ENCODE measurements at places on chromosomes 3 and 15. TPM values are rescaled to one million over a fixed set of nuclear protein-coding genes. Genes with fewer than 3 reads are reported as not detected.

P2RY1 gene
- total RNA-seq: 6.6 TPM

AGTR1 gene
- not detected for total RNA-seq

SAMD7 gene
- not detected for total RNA-seq

TGM4 gene
- 0.33 TPM for total RNA-seq

GATA2 gene
- total RNA-seq: not detected

DAZL gene
- not detected for total RNA-seq
